ENCODE measurements at places on chromosomes 13 and 19. TPM values are rescaled to one million over a fixed set of nuclear protein-coding genes. Genes with fewer than 3 reads are reported as not detected.

Gene GPR42
- total RNA-seq: not detected

Gene TMEM147
- 74.1 TPM for total RNA-seq

Gene PLK5
- total RNA-seq: 0.12 TPM

Gene ZNF221
- total RNA-seq: 11.6 TPM

Gene ZNF723
- not detected for total RNA-seq

Gene SMAD9
- total RNA-seq: 32.3 TPM

Gene CDC42EP5
- 35.3 TPM for total RNA-seq

Gene C19orf38
- 6.4 TPM for total RNA-seq

Gene KLK3
- not detected for total RNA-seq

Gene POSTN
- 196 TPM for total RNA-seq

Gene FFAR1
- total RNA-seq: 0.23 TPM

Gene ZNF578
- 6.3 TPM for total RNA-seq

Gene ZNF358
- total RNA-seq: 34.9 TPM

Gene RNF17
- not detected for total RNA-seq

Gene FBXO17
- total RNA-seq: 67.2 TPM

Gene ZNF440
- total RNA-seq: 17.0 TPM

Gene ANKLE1
- 2.6 TPM for total RNA-seq

Gene FXYD1
- 19.7 TPM for total RNA-seq

Gene LGALS14
- not detected for total RNA-seq

Gene PDE4C
- total RNA-seq: 5.3 TPM

Gene C1QTNF9
- total RNA-seq: 1.1 TPM

Measured in metanephros (tissue), 2 donors.